ENCODE measurements at places on chromosomes 6 and 20. TPM values are rescaled to one million over a fixed set of nuclear protein-coding genes. Genes with fewer than 3 reads are reported as not detected.

Gene CENPW
- 2.5 TPM for total RNA-seq

Gene TNXB
- 11.7 TPM for total RNA-seq

Gene KCNK5
- total RNA-seq, result 0.16 TPM

Gene RGS17
- total RNA-seq, result 0.45 TPM

Gene MATN4
- not detected for total RNA-seq

Gene RBCK1
- 131 TPM for total RNA-seq

Gene HLA-DMB
- total RNA-seq, result 28.1 TPM

Gene SNRNP48
- 12.3 TPM for total RNA-seq

Gene TP53INP2
- total RNA-seq, result 56.3 TPM

Gene MYH7B
- 1.0 TPM for total RNA-seq

Gene RAD21L1
- total RNA-seq, result not detected

Gene TXLNB
- total RNA-seq, result 0.93 TPM

Gene FRK
- not detected for total RNA-seq

Gene GTSF1L
- total RNA-seq, result not detected

Gene ZC3H12D
- total RNA-seq, result 4.1 TPM

GRCh38 chr6:11364971-11365397, 132.5 kb upstream of the NEDD9 start:
- no peak for DNase-seq

GRCh38 chr6:139605350-139605749, 230.9 kb upstream of the CITED2 start:
- DNase-seq, result no peak

GRCh38 chr6:130326496-130326895, 39.3 kb upstream of the TMEM200A start:
- no peak for DNase-seq

DNA sequence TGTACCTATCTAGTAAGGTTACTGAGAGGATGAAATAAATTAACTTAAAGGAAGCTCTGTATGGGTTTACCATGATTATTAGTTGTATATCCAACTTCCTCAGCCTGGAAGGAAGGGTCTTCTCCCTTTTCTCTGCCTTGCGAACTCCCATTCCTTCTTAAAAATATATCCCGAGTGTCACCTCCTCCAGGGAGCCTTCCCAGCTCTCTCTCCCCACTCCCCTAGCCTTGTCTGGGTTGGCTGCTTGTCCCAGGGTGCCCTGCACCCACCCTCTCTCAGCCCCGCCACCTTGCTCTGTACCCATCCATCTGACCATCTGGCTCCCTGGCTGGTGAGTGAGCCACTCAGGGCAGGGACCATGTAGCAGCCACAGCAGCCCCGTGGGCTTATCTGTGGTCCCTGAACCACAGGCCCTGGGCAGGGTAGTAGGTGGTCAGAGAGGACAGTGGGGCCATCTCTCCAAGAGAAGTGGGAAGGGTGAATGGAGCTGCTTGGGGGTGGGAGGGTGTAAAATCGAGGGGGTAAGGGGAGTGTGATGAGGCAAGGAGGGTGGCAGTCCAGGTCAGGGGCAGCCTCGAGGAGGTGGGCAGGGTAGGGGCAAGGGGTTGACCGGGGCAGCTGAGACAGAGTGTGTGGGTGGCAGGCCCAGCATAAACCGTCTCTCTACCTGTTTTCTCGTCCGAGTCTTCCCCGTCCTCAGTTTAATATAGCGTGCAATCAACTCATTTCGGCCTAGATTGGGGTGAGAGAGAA, 12.8 kb downstream of the TEAD3 start:
- no peak for DNase-seq

GRCh38 chr6:1838604-1839213, 229.0 kb downstream of the FOXC1 start:
- no peak for DNase-seq

- no peak for DNase-seq
These were observed 68.7 kb downstream of the RNF182 start for GRCh38 chr6:13993416-13993815.

GRCh38 chr6:160462551-160463109, 114.5 kb downstream of the SLC22A3 start:
- DNase-seq, result peak; percentile 90

DNA sequence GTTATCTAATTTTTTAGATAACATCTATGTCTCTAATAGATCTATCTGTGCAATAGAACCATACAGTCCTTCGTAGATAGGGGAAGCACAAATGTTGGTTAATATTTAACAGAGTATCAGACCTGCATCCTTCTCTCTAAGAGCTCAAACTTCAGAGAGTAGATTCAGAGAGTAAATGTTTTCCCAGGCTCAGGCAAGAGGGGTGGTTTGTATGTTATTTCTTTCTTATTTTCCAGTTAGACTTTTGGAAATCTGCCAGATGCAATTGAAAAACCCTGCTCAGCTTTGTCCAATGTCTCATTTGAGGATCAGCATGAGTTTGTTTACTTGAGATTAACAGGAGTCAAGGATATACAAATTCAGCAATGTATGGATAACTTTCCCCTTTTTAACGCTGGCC, 361.9 kb downstream of the BCKDHB start:
- no peak for DNase-seq

- DNase-seq, result no peak
These were observed 34.9 kb downstream of the PIGU start for GRCh38 chr20:34642009-34642408.

DNA sequence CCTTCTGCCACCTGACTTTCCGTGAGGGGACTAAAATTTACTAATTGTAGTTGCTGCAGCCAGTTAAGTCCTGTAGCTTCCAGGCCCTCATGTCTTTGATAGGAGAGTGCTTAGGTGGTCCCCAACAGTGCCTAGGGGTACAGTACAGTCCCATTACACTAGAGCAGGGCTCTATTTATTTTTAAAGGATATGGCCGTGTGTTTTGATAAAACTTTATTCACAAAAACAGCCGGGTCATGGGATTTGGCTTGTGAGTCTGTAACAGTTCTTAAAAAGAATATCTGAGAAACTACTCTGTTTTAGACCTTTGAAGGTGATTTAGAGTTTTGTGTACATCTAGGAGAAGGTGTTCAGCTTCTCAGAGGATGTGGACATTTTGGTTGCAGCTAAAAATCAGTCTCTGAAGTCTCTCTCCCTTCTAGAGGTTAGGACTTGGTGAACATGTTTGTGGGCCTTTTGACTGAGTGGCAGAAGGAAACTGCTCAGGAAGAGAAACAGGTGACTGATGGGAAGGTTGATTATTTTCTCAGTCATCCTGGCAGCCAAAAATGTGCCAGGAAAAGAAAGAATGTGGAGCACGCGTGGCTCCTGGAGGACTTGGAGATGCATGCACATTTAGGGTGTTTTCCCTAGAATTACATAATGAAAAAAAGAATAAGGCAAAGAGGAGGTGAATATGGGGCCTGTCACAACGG, 57.4 kb downstream of the VAPB start:
- DNase-seq, result no peak

- DNase-seq, result no peak
These were observed 156.7 kb upstream of the THEMIS start for GRCh38 chr6:128057541-128057940.

DNA sequence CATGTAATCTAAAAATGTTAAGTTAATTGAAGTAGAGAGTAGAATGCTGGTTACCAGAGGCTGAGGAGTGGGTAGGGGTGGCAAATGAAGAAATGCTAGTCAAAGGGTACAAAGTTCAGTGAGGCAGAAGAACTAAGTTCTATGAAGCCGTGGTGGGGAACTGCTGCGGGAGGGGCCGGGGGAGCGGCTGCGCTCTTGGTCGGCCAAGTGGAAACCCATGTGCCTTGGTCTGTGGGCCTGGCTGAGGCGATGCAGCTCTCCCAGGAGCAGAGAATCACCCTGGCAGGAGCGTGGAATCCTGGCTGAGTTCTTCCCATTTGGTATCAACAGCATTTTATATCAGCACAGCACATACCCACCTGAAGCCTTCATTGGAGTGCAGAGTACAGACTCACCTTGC, 22.3 kb downstream of the TTLL2 start:
- DNase-seq, result no peak

DNA sequence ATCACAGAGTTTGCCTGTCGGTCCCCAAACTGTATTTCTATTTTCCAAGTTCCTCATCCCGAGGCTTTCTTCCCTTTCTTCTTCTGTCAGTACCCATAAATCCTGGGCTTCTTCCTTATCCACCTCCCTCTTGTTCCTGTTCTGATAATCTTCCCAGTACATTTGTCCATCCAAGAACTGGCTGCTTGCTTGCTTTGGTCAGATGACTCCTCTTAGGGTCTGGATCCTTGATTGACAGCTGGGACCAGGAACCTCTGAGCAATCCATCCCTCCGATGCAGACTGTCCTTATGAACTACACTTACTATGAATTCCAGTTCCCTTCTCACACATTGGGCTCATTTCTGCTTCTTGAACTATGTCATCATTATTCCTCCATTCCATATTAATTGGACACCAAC, 275.3 kb upstream of the CITED2 start:
- DNase-seq, result no peak

- no peak for DNase-seq
These were observed 93.6 kb downstream of the NCR2 start for GRCh38 chr6:41428996-41429421.

DNA sequence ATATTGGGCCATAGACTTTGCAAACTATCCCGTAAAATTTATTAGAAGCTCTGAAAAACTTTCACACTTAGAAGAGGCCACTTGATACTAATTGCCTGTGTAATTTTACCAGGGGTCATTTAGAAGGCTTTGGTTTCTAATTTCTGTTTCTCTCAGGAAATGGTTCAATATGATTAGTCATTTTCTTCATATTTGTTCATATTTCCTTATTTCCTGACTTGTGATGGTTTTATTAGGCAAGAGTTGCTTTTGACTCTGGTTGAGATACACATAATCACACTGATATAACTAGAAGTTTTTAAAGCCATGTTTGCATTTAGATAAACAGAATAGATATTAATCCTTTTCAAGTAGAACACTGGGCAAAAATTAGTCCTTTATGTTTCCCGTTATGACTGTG, 11.8 kb upstream of the HBS1L start:
- no peak for DNase-seq

- DNase-seq, result no peak
These were observed 1.4 kb upstream of the PM20D2 start for GRCh38 chr6:89144354-89144906.

GRCh38 chr6:110389689-110390382, 25.5 kb downstream of the DDO start:
- no peak for DNase-seq

DNA sequence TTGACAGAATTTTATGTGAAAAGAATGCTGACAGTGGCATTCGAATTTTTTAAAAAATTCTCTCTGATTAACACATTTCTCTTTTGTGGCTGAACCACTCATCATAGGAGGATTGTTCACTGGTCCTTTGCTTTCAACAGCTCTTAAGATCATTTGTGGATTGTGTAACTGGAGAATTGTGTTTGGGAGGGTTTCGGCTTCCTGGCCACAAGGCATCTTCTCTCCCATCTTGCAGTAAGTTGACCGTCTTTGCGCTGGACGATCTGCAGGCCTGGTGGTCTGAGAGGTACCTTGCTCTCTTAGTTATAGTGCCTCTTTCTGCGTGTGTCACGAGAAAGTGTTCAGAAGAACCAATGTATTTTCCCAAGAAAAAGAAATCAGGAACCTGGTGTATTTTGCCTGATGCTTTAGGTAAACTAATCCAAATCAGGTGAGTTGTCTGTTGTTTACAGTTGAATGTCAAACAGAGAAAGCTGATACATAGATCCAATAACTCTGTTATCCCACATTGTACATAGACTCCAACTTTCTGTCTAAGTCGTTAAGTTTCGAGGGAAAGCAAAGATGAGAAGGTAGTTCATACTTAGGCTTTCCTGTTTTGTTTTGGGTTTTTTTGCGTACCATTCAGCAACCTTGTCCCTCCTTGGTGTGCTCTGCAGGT, 14.8 kb upstream of the EXOC2 start:
- no peak for DNase-seq

DNA sequence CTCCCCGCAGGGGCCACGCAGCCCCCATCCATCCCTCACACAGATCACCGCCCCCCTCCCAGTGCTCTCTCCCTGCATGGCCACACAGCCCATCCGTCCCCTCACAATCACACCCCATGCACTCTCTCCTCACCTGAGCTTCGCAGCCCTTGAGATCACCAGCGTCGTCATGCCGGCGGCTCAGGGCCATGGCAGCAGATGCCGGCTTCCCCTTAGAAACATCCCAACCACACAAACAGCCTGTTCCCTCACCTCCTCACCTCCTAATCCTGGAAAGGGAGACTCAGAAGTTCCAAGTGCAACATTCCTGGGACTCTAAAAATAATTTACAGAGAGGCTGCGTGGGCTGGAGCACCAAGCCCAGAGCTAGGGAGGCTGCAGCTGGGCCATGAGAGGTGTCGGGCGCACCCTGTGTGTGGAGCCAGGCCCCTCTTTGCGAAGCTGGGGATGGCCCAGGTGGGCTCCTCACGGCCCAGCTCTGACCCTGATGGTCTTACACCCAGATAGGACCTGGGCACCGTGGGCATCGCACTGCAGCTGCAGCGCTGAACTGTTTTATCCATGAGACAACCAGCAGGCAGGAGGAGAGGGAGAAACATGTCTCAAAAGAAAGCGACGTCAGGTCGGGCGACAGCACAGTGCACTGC, 125.3 kb downstream of the DLL1 start:
- no peak for DNase-seq

DNA sequence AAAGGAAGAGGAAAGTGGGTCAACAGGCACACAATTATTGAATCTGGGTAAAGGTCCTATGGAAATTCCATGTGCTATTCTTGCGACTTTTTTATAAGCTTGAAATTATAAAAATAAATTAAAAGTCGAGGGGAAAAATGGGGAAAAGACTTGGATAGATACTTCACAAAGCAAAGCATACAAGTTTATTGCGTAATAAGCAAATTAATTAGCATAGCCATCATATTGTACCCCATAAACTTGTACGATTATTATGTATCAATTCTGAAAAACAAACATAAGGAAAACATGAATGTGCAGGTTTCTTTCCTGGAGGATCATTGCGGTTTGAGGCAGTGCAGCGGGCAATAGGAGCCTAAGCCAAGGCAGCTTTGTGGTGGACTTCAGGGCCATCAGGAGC, 351.6 kb upstream of the NOX3 start:
- DNase-seq, result no peak

GRCh38 chr6:133855991-133856370, 32.9 kb upstream of the TCF21 start:
- no peak for DNase-seq

DNA sequence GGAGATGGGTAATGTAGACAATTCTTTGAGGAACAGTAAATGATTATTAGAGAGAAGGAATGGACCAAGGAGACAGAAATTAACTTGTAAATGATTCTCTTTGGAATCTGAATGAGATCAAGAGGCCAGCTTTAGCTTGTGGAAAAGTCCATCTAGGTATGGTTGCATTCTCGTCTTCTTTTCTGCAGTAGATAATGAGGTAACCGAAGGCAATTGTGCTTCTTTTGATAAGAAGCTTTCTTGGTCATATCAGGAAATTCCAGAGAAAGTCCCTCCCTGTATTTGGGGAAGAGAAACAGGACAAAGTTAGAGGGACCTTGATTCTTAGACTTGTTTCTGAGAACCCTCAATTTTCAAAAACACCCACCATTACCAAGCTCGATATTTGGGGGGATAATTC, 109.1 kb upstream of the PRSS16 start:
- no peak for DNase-seq

GRCh38 chr6:46207174-46207573, 36.4 kb upstream of the ENPP5 start:
- no peak for DNase-seq

GRCh38 chr6:1043458-1043836, 268.5 kb upstream of the FOXQ1 start:
- DNase-seq, result no peak

- DNase-seq, result no peak
These were observed 62.2 kb downstream of the ARFGEF2 start for GRCh38 chr20:48983423-48984400.

Measured in natural killer cell (primary cell).